ENCODE measurements at places on chromosomes 4 and X. TPM values are rescaled to one million over a fixed set of nuclear protein-coding genes. Genes with fewer than 3 reads are reported as not detected.

SCML1 gene
- total RNA-seq = 20.1 TPM

GUCY1B1 gene
- 33.1 TPM for total RNA-seq

MAGED2 gene
- total RNA-seq = 373 TPM

NPY1R gene
- total RNA-seq = 12.4 TPM

PSAPL1 gene
- total RNA-seq = 0.05 TPM

MAMLD1 gene
- 5.6 TPM for total RNA-seq

FGF13 gene
- 42.1 TPM for total RNA-seq

IBSP gene
- total RNA-seq = not detected

DDX53 gene
- total RNA-seq = not detected

HSD17B13 gene
- total RNA-seq = 0.27 TPM

SPOCK3 gene
- total RNA-seq = 22.1 TPM

XPNPEP2 gene
- total RNA-seq = 2.7 TPM

MAGEB10 gene
- not detected for total RNA-seq

SHISA3 gene
- total RNA-seq = 1.5 TPM

PCDH19 gene
- 28.6 TPM for total RNA-seq

HOPX gene
- total RNA-seq = 26.4 TPM

GPRASP1 gene
- 33.8 TPM for total RNA-seq

GRID2 gene
- total RNA-seq = 19.8 TPM

FRG2 gene
- not detected for total RNA-seq

TNMD gene
- 36.9 TPM for total RNA-seq

RNF212 gene
- 1.6 TPM for total RNA-seq

LUZP4 gene
- total RNA-seq = not detected

ABLIM2 gene
- 13.5 TPM for total RNA-seq

VCX3A gene
- total RNA-seq = not detected

COL4A6 gene
- total RNA-seq = 21.6 TPM

LRP2BP gene
- 9.7 TPM for total RNA-seq

SMIM10L2A gene
- total RNA-seq = 6.0 TPM

ZXDB gene
- 16.8 TPM for total RNA-seq

OTUD5 gene
- total RNA-seq = 35.0 TPM

USP27X gene
- 6.5 TPM for total RNA-seq

SSX2B gene
- total RNA-seq = not detected

CXCL11 gene
- total RNA-seq = not detected

RRAGB gene
- total RNA-seq = 34.3 TPM

CACNA1F gene
- 27.9 TPM for total RNA-seq

ATOH1 gene
- total RNA-seq = not detected

SH3D19 gene
- total RNA-seq = 59.9 TPM

FAM184B gene
- total RNA-seq = 20.3 TPM

FSTL5 gene
- total RNA-seq = 165 TPM

PAGE2B gene
- total RNA-seq = not detected

STAP1 gene
- 0.44 TPM for total RNA-seq

GAB3 gene
- total RNA-seq = 4.3 TPM

PABPC5 gene
- total RNA-seq = 8.4 TPM

CT83 gene
- total RNA-seq = not detected

VCX2 gene
- not detected for total RNA-seq

GPR173 gene
- total RNA-seq = 26.3 TPM

ARSH gene
- total RNA-seq = not detected

NAA11 gene
- not detected for total RNA-seq

SPANXC gene
- total RNA-seq = not detected

NAP1L5 gene
- 24.5 TPM for total RNA-seq

All from camera-type eye (tissue), 1 donor.